GM23248 (cell line): ENCODE measurements at places on chromosomes 11 and 22. TPM values are rescaled to one million over a fixed set of nuclear protein-coding genes. Genes with fewer than 3 reads are reported as not detected.

The OR11H1 gene
- total RNA-seq, result not detected in 2 replicates

The DERL3 gene
- total RNA-seq, result 1.2 and 2.3 TPM in 2 replicates

The PDE3B gene
- not detected in 2 replicates for total RNA-seq

The UCP2 gene
- total RNA-seq, result 2.4 TPM in 1 of 2 replicates, not detected in the other

The SYCE3 gene
- total RNA-seq, result not detected in 2 replicates

The OR8J3 gene
- not detected in 2 replicates for total RNA-seq

The ATXN10 gene
- total RNA-seq, result 108 and 109 TPM in 2 replicates

The OMP gene
- total RNA-seq, result not detected in 2 replicates

The OR9Q1 gene
- total RNA-seq, result not detected in 2 replicates

The MMP27 gene
- not detected in 2 replicates for total RNA-seq

The ZNF74 gene
- 8.0 and 11.5 TPM in 2 replicates for total RNA-seq

The PTPN5 gene
- not detected in 2 replicates for total RNA-seq

The CD3E gene
- total RNA-seq, result not detected in 2 replicates

The IL10RA gene
- total RNA-seq, result not detected in 2 replicates

The PDGFB gene
- not detected in 2 replicates for total RNA-seq

The KCNJ4 gene
- total RNA-seq, result not detected in 2 replicates

The LRRC74B gene
- under 0.01 TPM in 1 of 2 replicates, not detected in the other for total RNA-seq

The GPR137 gene
- total RNA-seq, result 20.9 and 37.6 TPM in 2 replicates

The SHISAL1 gene
- total RNA-seq, result 1.5 and 2.2 TPM in 2 replicates

The OR52H1 gene
- total RNA-seq, result not detected in 2 replicates
